ENCODE measurements at places on chromosomes 2 and 18. TPM values are rescaled to one million over a fixed set of nuclear protein-coding genes. Genes with fewer than 3 reads are reported as not detected.

DNA sequence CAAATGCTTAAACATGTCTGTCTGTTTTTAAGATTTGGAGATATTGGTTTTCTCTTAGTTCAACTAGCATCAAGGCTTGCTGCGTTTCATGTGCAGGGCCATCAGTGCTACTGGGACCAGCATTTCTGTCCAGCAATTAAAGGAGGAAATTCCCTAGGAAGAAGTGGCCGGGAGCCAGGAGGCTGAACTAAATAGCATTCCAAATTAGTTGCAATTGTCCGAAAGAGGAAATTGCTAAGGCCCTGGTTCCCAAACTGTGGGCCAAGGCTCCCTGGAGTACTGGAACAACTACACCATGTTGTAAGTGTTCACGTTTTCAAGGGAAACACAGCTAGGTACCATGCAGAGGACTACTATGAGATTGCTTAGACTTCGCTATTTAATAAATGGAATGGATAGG lies 257.9 kb downstream of the PTPRM start:
- no peak for DNase-seq

GRCh38 chr2:162256591-162256991 lies 13.3 kb upstream of the FAP start:
- DNase-seq = no peak

- no peak for DNase-seq
Observed at GRCh38 chr2:12584338-12584737, 132.4 kb upstream of the TRIB2 start.

GRCh38 chr2:26172189-26172870 lies 558 bp upstream of the GAREM2 start:
- DNase-seq = no peak

GRCh38 chr18:66428795-66429194 lies 175.1 kb downstream of the CDH19 start:
- DNase-seq = no peak

DNA sequence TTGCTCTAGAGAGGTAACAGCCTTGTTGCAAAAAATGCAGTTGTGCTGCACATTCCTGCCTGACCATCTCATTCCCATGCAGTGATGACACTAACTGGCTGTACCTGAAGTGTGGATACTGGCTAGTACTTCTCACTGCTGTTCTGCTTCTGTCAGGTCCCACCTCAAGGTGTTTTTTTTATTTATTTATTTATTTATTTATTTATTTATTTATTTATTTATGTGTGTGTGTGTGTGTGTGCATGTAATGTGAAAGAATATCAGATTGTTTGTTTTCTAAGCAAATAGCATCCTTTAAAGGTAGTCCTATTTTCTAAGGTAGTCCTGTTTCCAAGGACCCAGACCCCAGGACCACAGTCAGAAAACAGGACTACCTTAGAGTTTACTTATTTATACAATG lies 87.2 kb upstream of the SYT4 start:
- DNase-seq = no peak

DNA sequence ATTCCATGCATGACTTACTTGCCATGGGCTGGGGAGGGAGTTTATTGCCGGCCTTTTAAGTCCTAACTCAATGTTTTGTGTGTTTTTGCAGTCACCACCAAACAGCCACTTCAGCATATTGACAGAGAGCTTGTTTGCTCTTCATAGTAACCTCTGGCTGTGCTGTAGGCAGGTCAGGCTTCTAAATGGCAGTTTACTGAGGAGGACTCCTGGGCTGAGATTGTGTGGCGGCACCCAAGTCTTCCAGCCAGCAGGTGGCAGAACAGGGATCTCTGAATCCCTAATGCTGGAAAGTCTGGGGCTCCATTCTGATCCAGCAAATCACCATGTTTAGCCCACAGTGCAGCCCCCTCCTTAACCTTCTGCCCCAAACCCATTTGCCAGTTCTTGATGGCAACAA lies 121.2 kb downstream of the CAPN13 start:
- no peak for DNase-seq

GRCh38 chr2:8671802-8672201 lies 10.1 kb upstream of the ID2 start:
- DNase-seq = no peak

DNA sequence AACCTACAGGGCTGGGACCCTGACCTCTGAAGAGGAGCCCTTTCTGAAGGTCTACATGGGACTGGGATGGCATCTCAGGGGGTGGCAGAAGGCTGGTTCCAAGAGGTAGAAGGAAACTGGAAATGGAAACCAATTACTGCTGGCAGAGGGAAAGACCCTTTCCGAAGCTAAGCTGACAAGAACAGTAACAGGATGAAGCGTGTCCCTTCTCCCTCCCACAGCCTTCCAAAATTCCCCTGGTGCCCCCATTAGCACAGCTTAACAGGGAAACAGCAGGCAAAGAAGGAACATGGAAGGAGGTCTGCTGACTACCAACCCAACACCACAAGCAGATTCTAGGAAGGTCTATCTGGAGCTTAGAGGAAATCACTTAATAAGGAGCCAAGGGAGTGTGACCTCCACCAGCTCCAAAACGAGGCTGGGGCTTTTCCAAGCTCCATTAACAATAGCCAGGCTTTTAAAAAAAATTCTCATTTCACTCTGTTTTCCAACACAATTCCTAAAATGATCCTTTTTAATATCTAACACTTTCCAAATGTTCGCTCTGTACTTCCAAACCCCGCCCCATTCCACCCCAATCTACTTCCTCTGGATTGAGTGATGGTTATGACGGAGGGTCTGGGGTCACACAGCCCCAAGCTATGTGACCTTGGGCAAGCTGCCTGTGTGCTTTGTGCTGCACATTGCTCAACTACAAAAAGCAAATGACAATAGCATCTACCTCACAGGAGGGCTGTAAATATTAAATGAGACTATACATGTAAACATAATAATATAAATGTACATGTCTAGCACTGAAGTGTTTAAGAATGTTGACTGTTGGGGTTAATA lies 55.2 kb downstream of the STK39 start:
- no peak for DNase-seq

DNA sequence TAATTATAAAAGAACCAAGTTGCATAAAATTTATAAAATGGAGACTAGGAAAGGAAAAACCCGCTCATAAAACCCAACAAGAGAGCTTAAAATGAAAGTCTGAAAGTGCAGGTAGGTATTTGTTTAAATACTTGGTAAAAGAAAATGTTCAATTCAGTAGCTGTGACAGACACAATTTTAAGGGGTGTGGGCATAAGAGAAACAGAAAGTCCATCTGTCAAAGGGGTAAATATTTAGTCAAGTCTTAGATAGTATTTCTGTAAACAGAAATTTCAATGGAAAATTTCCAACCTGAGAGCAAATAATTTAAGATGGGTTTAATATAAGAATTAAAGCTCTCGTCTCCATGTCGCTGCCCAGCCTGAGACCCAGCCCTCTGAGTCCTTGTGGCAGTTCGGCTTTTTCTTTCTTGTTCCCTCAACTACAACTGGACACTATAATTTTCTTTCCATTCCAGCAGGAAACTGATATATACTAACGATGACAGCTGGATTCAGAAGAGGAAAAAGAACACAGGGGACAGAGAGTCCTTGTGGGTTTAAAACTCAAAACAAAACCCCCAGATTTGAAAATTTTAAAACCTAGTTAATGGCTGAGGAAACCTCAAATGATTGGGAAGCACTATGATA lies 88.0 kb upstream of the ZFP36L2 start:
- no peak for DNase-seq

GRCh38 chr2:99255491-99256318 lies at the start of gene LYG2:
LYG2 (minus strand) TSS chr2:99255666; CDS start chr2:99254260, 1,406 bp downstream.
- no peak for DNase-seq

GRCh38 chr2:10778724-10779115 lies 33.9 kb downstream of the PDIA6 start:
- DNase-seq = no peak

The UGT1A5 gene
- not detected for polyA plus RNA-seq

The SAG gene
- polyA plus RNA-seq = 0.13 TPM

The LTBP1 gene
- 85.2 TPM for polyA plus RNA-seq

The RNU2-63P gene
- not detected for polyA plus RNA-seq

The FSHR gene
- not detected for polyA plus RNA-seq
